Choroid plexus epithelial cell (primary cell): ENCODE measurements at places on chromosomes 3 and 15.

- DNase-seq: no peak
Observed at GRCh38 chr15:80585544-80586018, 109.5 kb upstream of the ABHD17C start.

DNA sequence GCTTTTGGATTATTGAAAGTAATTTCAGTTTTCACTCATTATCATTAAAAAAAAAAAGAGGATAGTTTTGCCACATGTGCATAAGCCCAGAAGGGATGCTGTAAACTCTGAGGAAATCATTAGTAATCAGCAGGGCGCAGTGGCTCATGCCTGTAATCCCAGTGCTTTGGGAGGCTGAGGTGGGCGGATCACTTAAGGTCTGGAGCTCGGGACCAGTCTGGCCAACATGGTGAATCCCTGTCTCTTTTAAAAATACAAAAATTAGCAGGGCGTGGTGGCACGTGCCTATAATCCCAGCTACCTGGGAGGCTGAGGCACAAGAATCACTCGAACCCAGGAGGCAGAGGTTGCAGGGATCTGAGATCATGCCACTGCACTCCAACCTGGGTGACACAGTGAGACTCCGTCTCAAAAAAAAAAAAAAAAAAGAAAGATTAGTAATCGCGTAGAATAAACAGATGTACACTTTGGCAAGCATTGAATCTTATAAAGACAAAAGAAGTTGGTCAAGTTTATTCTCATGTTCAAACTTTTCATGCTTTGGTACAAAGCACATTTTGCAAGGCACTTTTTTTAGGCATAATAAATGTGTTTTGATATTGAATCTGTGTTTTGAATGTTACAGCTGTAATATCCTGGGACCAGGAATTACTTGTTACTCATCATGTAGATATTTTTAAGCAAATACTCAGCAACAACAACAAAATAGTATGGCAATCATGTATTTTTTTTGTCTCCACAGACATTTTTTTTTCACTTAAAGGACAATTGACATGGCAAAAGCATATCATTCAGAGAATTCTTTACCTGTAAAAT is 93.2 kb upstream of the AGTR1 start:
- DNase-seq: peak; percentile 41

DNA sequence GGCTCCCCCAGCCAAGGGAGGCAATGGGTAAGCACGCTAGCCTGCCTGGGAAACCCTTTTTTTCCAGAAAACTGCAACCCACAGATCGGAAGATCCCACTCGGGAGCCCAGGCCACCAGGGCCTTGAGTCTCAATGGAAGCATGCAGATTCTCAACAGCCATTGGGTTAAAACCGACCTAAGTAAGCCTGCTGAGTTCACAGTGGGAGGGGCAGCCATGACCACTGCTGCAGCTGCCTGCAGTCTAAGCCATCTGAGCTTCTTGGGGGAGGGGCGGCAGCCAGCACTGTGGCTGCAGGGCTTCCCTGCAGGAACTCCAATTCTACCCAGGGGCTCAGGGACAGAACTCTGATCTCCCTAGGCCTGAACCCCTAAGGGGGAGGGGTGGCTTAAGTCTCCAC is 82.0 kb downstream of the DPPA2 start:
- DNase-seq: no peak

GRCh38 chr3:113966172-113966571 is 18.4 kb downstream of the ZDHHC23 start:
- DNase-seq: no peak

GRCh38 chr3:131363275-131363674 is 18.3 kb upstream of the NUDT16 start:
- no peak for DNase-seq

DNA sequence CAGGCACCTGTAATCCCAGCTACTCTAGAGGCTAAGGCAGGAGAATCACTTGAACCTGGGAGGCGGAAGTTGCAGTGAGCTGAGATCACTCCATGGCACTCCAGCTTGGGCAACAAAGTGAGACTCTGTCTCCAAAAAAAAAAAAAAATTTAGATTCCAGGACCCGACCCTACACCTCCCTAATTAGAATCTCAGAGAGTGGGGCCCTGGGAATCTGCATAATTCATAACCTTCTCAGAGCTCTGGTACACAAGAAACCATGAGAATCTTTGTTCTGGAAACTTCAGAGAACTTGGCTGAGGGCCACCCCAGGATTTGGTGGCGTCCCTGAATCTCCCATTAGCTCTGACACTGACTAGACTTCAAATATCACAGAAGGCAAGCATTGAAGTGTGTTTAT is 31.5 kb downstream of the B3GNT5 start:
- no peak for DNase-seq

- peak; percentile 41 for DNase-seq
Observed at GRCh38 chr3:28912120-28912885, 368.6 kb upstream of the RBMS3 start.

DNA sequence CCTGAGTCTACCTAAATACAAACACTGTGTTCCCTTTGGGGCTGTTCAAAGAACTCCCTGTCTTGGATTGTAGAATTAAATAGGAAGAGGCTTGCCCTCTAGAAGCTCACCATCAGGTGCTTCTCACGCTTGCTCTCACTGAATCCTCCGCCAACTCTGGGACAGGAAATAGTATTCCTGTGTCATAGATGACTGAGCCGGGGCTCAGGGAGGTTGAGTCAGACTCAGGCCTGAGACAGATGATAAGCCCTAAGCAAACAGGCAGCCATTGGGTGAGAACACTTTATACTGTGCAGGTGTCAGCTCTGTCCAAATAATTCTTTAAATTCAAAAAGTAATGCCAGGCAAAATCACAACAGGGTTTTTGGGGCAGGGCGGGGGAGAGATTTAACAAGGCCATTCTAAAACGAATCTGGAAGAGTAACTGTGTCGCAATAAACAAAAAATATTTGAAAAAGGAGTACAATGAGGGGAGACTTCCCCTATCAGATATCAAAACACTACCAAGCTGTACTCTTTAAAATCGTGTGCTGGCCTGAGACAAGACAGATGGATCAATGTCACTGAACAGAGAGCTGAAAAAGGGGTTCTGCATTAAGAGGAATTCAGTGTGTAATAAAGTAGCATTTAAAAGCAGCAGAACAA is 59.0 kb downstream of the EPHB3 start:
- peak; percentile 13 for DNase-seq

DNA sequence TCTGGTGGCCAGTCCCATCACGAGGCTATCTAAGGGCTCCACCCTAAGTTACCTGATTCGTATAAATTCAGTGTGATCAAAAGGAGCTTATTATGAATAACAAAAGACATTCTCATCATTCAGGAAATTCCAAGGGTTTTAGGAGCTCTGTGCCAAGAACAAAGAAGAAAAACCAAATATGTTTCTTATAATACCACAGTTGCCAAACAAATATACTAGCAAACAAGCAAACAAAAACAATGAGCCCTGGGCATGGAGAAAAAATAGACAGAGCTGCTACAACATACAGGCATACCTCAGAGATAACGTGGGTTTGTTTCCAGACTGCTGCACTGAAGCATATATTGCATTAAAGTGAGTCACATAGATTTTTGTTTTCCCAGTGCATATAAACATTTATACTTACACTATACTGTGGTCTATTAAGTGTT is 20.2 kb upstream of the CFAP161 start:
- peak; percentile 32 for DNase-seq

GRCh38 chr3:138941259-138941885 is 5.6 kb downstream of the FOXL2 start:
- DNase-seq: peak; percentile 64

DNA sequence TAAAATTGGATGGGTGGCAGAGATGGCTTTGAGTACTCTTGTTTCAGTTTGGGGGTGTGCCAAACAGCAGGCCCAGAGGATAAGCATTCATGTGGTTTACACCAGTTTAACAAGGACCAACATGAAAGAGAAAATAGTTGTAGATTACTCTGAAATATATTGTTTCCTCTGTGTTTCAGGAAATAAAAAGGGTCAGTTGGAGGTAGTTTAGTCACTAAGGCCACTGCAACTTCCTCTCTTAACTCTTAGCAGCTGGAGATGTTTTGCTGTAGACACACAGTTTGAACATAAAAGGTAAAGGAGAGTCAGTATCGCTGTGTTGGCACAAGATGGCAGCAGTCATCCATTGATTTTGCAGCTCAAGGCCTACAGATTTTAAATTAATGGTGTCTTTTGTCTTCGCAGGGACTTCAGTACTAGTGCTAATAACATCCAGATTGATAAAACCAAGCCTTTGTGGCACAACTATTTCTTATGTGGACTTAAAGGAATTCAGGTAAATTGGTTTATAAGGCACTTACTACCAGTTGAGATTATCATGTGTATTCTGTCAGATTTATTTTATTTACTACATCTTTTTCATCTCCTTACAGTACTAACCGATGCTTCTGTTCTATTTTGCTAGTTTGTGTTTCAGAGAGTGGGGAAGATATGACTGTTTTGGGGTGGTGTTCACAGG is 65.5 kb downstream of the GALK2 start:
- DNase-seq: peak; percentile 92

DNA sequence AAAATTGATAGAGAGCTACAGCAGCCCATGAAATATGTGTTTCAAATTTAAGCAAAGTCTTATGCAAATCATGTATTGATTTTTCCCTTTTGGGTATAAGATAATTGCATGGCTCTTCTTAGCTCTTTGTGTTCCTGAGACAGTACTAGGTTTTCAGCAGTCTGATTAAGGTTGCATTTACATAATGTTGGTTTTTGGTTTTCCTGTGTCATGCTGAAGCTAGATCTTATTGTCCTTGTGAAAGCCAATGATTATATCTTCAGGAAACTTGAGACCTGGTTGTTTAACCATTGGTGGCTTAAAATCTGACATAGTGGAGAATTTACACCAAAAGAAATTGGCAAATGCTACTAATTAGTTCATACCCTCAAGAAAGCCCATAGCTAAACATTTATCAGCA is 392.6 kb downstream of the ZPLD1 start:
- no peak for DNase-seq

- DNase-seq: no peak
Observed at GRCh38 chr3:13235079-13235478, 161.8 kb upstream of the IQSEC1 start.
